MCF 10A (cell line): ENCODE measurements at places on chromosomes 7 and 10. TPM values are rescaled to one million over a fixed set of nuclear protein-coding genes. Genes with fewer than 3 reads are reported as not detected.

The CALHM3 gene
- not detected in 2 replicates for total RNA-seq

The CALML3 gene
- 0.25 and 0.75 TPM in 2 replicates for total RNA-seq

DNA sequence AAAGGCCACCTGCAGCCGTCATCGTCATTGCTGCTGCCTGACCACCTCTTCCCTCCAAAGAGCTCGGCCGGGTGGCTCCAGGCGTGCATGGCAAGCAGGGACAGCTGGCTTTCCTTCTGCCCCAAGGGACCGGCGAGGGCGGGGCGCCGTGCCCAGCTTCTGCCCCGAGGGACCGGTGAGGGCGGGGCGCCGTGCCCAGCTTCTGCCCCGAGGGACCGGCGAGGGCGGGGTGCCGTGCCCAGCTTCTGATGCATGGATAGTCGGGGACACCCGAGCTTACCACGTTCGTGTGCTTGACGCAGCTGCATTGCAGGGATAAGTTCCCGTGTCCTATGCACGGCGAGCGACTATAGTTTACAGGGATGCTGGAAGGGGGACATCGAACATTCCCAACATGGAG, 27.0 kb downstream of the CFAP46 start:
- DNase-seq, result no peak
- H3K4me3 ChIP-seq, result no peak overlapping the region
- no peaks in the 10 kb centered on the region for H3K4me1 ChIP-seq
- no peaks in the 10 kb centered on the region for H3K27me3 ChIP-seq

DNA sequence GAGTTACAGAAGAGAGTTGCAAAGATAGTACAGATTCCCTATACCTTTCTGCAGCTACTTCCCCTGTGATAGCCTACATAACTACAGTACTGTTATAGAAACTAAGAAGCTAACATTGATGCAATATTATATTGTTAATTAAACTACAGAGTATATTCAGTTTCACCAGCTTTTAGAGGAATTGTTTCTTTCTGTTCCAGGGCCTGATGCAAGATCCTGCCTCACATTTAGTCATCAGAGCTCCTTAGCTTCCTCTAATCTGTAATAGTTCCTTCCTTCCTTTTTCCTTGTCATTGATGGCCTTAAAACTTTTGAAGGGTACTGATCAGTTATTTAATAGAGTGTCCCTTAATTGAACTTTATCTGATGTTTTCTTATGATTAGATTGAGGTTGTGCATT, 56.8 kb downstream of the SDHAF3 start:
- peak overlapping the region; percentile 16 for H3K27ac ChIP-seq
- no peak for DNase-seq
- H3K4me3 ChIP-seq, result no peak overlapping the region
- no peaks in the 10 kb centered on the region for H3K36me3 ChIP-seq
- H3K4me1 ChIP-seq, result peaks cover 8% of the 10 kb centered on the region

DNA sequence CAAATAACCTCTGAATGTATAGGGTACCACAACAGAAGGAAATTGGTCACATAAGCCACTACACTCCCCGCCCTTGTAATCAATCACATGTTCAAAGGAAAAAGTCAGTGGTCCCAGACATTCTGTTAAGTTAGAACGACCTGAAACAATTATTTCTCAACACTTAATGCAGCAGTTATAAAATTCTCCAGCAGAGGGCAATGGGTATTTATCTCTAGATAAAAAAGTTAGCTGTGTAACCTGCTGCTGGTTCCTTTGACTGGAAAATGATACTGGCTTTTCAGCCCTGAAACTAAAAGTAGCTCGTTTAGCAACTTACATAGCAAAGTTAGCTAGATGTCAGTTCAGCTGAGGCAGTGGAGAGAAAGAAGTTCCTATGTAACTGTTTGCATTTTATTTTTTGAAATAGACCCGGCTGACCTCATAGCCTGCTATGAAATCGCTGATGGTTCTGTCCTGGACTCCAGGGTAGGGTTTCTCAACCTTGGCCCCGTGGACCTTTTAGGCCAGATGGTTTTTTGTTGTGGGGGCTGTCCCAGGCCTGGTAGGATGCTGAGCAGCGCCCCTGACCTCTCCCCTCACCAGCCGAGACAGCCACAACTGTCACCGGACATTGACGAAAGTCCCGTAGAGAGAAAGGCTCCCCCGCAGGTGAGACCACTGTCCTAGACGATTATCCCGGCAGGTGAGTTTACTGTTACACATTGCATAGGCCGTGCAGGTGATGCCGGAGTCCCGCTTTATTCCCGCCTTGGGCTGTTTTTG, 40.2 kb upstream of the PROSER2 start:
- DNase-seq, result peak; percentile 73
- no peak overlapping the region for H3K4me3 ChIP-seq
- H3K27ac ChIP-seq, result no peak overlapping the region
- no peaks in the 10 kb centered on the region for H3K36me3 ChIP-seq
